ENCODE measurements at places on chromosomes 6 and 20.
A peak's percentile ranks its signal among the peaks of the same experiment; 100 is the strongest.

GRCh38 chr6:138521790-138522189, 22.5 kb upstream of the NHSL1 start:
- DNase-seq = no peak

DNA sequence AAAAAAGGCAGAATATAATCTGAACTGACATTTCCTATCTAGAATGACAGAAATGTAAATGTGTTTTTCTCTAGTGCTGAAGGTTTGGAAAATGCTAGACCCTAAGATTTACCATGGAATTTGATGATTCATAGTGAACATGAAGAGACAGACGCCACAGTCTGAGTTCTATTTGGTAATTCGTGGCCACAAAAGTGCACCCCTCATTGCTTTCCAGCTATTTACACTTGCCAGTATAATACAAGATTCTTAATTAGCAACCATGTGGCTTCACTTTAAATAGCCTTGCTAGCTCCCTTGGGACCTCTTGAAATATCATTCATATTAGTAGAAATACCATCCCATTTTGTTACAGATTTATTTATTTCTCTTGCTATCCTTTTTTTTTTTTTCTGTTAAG, 636.8 kb downstream of the PRKN start:
- DNase-seq = no peak

DNA sequence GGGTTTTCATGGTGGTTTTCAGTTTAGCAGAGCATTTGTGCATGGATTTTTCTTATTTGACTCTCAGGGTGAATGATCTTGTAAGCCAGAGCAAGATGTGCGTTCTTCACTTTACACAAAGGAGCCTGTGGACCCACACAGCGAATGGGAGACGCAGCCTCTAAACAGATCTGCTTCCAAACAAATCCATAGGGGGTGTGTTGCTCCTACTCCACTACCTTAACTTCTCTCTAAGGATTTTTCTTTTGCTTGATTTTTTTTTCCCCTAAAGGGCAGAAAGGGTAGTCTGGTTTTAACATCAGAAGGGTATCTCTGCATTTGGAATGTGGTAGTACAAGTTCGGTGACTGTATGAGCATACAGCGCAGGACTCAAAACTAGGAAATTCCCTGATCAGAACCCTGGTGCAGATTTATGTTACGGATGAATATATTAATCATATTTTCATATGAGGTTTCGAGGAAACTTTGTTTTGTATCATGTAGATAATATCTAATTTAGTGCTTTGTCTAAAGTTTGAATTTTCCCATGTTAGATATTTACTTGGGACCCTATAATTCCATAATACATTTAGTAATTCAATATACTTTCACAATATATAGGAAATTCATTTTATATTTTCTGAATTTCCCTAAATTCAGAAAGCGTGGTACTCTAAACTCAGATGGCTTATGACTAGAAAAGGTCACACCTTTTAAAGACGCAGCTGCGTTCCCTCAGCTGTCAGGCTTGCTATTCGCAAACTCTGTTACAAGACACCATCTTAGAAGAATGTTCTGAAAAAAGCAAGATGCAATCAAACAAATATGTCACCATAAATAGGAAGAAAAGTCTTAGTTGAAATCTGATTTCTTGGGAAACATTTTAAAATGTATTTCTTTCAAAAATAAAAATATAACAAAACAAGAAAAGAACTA, 196.9 kb downstream of the TMEM242 start:
- DNase-seq = no peak

DNA sequence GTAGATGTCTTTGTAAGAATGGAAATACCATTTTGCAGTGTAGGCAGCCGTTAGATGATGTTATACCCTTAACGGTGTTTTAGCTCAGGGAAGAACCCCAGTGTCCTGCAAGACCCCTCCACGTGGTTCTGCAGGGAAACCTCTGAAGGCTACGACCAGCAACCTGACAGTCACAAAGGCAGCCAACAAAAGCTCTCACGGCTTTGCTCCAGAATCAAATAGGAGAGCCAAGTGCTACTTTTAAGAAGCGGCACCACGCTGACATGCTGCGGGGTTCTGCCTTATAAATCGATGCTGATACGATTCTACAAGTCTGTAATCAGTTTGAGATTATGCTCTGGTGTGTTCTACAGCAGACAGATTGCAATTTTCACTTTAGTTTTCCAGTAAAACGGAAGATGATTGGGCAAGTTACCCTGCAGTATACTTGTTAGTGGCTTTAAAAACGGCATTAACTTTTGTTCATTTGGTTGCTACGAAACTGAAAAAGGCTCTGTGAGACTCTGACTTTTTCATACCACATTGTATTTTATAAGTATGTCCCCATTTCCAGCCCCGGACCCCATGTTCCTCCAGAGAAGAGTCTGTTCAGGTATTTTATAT, 312.9 kb downstream of the SAMD5 start:
- DNase-seq = no peak

- DNase-seq = no peak
These were observed 10.3 kb upstream of the VAPB start for GRCh38 chr20:58378704-58379103.

DNA sequence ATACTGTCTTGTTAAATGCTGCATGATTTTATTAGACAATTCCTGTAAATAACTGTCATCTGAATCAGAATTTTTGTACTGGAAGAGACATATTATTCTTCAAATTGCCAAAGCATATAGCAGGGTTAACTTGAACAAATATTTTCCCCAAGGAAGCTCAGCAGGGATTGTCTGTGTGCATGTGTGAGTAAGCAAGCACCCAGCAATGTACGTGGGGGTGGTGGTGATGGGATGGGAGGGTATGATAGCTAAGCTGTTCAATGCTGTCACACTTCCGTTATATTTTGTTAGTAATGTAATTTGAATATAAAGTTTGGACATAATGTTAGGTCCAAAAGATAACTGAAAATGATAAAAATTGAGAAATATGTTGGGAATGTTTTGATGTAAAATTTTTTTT, 118.1 kb downstream of the MYB start:
- peak; percentile 91 for DNase-seq

GRCh38 chr6:167532410-167533288, 207.8 kb downstream of the TTLL2 start:
- DNase-seq = no peak

DNA sequence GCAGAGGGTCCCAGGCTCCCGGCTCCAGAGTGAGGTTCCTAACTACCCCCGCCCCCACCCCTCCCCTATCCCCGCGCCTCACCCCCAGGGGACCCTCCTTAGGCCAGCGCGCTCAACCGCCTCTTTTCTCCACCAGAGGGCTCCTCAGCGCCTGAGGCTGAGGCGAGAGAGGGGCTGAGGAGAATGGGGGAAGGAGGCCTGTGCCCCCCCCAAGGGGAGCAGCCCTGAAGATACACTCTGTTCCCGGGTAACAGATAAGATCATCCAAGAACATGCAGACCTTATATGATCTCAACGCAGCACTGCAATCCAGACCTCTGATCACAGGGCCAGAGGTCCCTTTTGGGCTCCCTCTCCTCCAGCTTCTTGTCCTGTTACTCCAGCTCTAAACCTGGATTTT, 43.3 kb upstream of the MRPS10 start:
- DNase-seq = no peak

- no peak for DNase-seq
These were observed 45.5 kb downstream of the IRF4 start for GRCh38 chr6:437037-437392.

DNA sequence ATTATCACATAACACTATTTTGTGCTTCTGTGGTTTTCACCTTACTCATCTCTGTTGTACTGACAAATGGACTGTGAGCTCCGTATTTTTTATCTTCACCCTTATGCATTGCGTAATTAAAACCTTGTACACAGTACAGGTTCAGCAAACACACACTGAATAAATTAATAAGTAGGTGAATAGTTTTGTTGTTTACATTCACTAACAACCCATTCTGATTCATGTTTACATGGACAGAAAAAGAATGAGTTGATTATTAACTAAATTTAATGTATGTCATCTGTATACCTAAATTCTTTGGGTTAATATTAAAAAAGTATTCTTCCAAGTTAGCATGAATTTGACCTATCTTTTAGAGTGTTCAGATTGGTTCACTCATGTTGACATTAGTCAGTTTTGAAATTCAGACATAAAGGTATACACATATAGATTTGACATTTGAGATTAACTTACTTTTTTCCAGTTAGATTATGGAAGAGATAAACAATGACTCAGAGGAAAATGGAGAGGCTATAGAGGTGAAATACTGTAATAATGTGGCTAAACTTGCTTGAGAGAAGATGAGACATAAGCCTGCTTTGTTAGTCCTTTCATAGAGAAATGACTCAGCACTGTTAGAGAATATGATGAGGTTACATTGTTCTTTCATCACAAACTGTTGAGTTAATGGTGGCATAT, 541.7 kb upstream of the FLRT3 start:
- peak; percentile 53 for DNase-seq

- no peak for DNase-seq
These were observed 13.9 kb upstream of the IPCEF1 start for GRCh38 chr6:154370545-154370944.

GRCh38 chr6:116563830-116564229, 7.5 kb upstream of the RWDD1 start:
- no peak for DNase-seq

DNA sequence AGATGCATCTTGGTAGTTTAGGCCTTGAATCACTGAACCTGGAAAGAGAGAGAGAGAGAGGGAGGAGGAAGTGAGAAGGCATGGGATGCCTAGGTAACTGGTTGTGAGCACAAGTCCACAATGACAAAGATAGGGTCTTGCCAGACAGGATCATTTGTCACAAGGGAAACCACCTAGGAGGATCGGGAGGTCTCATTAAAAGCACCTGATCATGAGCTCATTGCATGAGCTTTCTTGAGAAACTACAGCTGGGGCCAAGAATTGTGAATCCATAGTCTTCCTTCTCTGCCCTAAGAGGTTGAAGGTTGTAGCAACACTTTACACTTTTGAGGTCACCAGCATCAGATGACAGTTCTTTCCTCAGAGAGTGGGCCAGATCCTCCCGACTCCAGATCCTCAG, 195.7 kb downstream of the CD83 start:
- no peak for DNase-seq

DNA sequence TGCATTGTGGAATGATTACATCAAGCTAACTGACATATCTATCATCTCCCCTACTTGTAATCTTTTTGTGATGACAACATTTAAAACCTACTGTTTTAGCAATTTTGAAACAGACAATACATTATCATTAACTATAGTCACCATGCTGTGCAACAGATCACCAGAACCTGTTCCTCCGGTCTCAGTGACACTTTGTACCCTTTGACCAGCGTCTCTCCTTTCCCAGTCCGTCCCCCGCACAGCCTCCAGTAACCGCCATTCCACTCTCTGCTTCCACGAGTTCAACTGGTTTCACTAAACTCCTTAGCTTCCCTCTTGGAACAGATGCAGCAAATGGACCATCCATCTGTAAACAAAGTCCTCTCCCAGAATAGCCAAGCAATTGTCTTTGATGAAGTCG, 21.8 kb downstream of the LRP11 start:
- DNase-seq = no peak

DNA sequence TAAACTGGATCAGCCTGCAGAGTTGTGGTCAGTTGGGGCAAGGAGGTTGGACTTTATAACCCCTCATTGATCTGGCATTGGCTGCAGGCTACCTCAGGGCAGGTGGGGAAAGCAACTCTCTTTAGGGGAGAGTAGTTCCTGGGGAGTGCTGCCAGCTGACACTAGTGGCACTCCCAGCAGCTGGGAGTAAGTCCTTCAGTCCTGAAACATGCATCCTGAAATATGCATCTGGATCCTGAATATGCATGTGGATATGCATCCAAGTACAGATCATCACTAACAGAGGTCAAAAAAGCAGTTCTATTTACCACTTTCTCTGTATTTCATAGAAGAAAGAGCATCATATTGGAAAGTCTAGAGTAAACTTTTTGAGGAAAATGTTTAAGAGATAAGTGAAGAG, 350.8 kb downstream of the EPM2A start:
- DNase-seq = no peak

DNA sequence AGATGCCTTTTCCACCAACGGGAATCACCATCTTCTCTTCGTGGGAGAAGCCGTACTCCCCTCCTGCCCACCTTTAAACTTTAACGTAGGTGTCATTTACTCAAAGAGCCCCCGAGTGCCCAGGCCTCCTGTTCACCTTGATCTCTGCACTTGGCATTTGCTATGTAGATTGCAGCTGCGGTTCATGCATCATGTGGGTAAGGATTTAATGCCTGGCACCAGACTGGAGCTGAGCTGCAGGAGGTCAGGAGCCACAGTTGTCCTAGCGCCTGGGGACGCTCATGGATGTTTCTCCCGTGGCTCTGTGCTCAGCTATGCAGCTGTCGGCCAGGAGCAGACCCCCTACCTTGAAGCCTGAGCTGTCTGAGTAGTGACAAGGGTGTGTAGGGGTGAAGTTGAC, 133.7 kb downstream of the CDH4 start:
- no peak for DNase-seq

GRCh38 chr6:108123481-108123929, 42.3 kb upstream of the NR2E1 start:
- DNase-seq = no peak

DNA sequence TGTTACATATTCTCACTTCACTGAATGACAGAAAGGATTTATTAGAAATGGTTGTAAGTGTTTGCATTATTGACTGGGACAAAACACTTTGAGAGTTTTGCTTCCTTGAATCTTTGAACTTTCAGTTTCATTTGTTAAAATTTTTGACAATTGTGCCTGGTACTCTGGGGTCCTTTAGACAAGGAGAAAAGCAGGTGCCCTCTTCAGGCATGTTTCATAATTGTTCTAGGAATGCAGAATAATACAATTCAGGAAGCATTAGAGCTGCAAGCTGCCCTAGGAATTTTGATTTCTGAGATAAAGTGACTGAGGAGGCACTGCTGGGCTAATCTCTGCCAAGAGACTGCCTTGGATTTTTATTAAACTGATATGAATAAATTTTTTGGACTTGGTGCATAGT, 49.7 kb downstream of the TOP1 start:
- peak; percentile 79 for DNase-seq

- DNase-seq = no peak
These were observed 3.7 kb downstream of the SGK1 start for GRCh38 chr6:134314006-134314821.

DNA sequence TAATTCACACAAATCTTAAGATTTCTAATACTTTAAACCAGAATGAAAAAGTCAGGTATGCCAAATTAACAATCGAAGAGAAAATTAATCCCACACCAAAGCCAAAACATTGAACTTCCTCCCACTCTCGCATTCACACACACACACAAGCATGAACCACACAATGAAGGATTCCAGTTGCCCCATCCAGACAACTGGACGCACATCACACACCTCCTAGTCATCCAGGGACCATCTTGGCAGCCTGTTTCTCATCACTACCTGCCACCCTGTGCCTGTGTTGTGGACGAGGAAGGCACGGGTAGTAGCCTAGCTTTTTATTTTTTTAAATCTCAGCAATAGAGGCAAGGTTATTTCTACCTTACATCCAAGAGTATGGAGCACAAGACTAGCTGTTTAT, 15.2 kb downstream of the B4GALT5 start:
- DNase-seq = no peak

Measured in NCI-H226 (cell line).